SK-MEL-5 (cell line): ENCODE measurements at places on chromosomes 4 and X.
A peak's percentile ranks its signal among the peaks of the same experiment; 100 is the strongest.

- DNase-seq: no peak
Measured at GRCh38 chr4:121227341-121227792, 63.2 kb upstream of the TNIP3 start.

GRCh38 chr4:99362768-99363167 is 10.2 kb upstream of the ADH1C start:
- no peak for DNase-seq

DNA sequence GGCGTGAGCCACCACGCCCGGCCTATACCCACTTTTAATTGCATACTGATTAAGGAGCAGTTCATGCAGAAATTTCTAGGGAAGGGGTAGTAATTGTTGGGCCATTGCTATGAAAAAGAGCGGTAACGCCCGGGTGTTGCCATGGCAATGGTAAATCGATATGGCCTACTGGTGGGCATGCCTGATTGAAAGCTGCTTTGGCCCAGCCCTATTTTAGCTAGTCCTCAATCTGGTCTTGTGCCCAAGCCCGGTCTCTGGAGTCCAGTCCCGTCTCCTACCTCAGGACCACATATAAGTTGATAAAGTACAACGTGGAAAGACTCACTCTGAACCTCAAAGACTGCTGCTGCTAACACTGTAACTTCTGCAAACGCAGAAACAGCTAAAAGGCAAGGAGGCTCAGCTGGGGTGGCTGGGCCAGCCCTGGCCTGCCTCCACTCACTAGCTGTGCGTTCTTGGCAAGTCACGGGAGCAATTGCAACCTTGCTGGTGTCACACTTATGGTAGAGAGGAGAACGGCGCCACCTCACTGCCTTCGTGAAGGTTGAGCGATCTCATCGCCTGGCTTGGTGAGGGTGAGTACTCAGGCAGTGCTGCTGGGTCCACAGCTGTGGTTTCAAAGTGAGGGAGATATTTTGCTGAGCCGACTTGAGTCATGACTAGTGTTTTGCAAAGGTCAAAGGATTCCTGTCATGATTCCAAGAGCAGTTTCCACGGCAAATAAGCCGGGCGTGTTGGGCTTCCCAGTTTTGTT is 57.0 kb upstream of the GRPEL1 start:
- no peak for DNase-seq

DNA sequence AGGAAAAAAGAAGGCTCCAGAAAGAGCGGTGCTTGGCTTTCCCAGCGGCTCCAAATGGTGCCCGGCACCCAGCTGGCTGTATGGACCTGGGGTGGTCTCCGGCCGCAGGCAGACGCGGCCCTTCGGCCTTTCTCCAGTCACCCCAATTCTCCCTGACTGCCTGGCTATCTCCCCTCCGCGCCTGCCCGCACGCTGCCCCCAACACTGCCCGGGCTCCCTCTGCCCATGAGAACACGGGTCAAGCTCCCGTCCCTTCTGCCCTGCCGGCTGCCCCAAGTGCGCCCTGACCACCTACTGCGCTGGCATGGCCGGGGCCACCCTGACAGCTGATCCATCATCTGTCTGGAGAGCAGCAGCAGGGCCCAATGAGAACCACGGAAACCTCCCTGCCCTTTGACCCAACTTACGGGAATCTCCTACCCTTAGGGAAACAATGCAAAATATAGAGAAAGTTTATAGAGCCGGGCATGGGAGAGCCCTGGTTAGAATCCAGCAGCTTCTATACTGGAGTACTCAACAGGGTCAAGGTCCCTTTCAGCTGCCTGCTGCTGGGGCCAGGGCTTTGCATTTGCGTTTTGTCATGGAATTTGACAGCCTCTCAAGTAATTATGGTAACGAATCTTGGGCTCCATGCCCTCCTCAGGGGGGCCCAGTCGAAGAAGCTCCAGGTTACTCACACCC is 1.2 kb upstream of the FAM3A start:
- no peak for DNase-seq

- no peak for DNase-seq
Measured at GRCh38 chr4:38364383-38364963, 299.5 kb upstream of the KLF3 start.

GRCh38 chr4:91527056-91527455 is 776.7 kb upstream of the GRID2 start:
- DNase-seq: no peak

DNA sequence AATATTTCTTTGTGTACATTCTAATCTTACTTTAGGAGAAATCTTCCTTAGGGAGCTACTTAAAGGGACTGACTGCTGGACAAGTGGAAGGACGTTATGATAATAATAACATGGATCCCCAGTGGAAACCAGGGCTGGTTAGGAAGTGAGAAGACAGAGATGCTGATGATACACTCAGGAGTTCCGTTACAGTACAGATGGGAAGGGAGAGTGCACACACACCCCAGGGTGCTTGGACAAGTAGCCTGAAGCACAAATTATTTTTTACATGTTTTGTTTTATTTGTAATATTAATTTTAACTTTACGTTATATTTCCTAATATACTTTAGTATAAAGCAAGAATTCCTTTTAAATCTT is 84.1 kb downstream of the BMPR1B start:
- no peak for DNase-seq

DNA sequence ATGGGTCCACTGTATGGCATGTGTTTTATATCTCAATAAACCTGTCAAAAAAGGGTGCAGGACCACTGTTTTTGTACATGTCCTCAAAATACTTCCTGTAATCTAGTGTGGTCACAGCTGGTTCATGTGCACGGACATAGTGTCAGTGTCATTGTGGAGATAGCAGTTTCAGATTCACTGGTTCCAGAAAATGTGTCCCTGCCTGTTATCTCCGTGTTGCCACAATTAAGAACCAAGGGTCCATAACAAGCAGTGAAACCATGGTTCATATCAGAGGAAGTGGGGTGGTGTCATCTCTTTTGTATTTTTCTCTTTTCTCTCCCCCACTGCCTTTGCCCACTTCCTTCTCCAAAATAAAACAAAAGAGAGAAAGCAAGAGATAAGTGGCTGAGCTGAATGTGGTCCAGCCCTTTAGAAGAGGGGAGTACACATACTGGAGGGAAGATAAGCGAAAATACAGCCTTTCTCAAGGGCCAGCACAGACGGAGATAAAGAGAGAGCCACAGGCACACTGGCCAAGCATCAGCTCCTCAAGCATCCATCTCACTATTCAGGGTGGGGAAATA is 51.2 kb downstream of the TBL1X start:
- DNase-seq: no peak

GRCh38 chr4:64360664-64361398 is 48.4 kb downstream of the TECRL start:
- DNase-seq: no peak

- DNase-seq: no peak
Measured at GRCh38 chr4:71538528-71538927, 199.7 kb downstream of the SLC4A4 start.

DNA sequence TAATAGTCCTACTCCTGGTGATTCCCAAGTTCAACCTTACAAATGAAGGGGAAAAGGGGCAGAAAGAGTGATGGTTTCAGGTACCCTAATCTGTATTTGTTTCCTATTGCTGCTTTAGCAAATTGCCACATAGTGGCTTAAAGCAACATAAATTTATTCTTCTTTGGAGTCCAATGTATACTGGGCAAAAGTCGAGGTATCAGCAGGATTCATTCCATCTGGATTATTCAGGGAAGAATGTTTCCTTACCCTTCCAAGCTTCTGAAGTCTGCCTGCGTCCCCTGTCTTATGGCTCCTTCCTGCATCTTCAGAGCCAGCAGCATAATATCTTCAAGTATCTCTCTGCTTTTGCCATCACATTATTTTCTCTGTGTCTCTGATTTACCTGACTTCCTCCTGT is 10.3 kb upstream of the BST1 start:
- no peak for DNase-seq

- no peak for DNase-seq
Measured at GRCh38 chrX:19156186-19156585, 33.9 kb upstream of the ADGRG2 start.

DNA sequence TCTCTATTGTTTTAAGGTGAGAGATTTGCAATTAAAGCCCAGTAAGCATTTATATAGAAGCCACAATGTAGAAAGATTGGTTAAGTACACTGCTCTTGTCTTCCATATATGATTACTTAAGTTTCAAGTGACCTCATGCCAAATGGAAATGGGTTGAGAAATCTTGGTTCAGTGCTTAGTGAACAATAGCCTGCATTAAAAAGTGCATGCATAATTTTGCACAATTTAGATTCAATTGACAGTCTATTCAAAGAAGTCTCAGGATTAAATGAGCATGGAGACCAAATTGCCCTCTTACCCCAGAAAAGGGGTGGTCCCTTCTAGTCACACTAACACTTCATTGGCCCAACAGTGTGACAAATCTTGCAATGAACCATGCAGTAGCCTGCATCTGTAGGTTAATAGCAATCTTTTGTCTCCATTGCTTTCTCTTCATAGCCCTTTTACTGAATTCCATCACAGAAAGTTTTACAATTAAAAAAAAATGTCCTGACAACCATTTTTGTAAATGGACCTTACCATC is 93.6 kb downstream of the HHIP start:
- no peak for DNase-seq

DNA sequence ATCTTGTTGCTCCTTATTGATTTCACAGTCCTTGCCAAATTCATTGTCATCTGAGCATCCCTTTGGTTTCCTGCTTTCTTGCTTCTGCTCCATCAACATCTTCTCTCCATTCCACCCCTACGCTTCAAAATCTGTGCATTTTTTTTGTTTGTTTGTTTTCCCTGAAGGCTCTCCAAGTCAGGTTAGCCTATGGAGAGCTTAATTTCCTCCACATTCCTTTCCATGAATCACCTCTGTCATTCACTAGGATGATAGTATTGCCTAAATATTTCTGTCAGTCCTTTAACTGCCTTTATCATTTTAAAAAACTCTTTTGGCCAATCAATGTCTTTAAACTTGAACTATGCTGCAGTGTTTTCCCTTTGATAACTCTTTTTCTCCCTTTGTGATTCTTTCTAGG is 67.7 kb downstream of the PPARGC1A start:
- no peak for DNase-seq

- no peak for DNase-seq
Measured at GRCh38 chrX:118723376-118723775, 4.0 kb upstream of the IL13RA1 start.

- DNase-seq: no peak
Measured at GRCh38 chr4:168908093-168908492, 102.0 kb downstream of the CBR4 start.

GRCh38 chr4:106329041-106329618 is 12.8 kb downstream of the AIMP1 start:
- DNase-seq: peak; percentile 56

- DNase-seq: no peak
Measured at GRCh38 chr4:169103966-169104412, 93.9 kb upstream of the CBR4 start.

DNA sequence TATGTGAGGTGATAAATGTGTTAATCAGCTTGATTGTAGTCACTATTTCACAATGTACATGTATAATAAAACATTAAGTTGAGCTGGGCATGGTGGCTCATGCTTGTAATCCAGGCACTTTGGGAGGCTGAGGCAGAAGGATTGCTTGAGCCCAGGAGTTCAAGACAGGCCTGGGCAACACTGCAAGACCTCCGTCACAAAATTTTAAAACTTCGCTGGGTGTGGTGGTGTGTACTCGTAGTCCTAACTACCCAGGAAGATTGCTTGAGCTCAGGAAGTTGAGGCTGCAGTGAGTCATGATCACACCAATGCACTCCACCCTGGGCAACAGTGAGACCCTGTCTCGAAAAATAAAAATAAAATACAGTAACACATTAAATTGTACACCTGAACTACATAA is 20.1 kb downstream of the LYAR start:
- DNase-seq: no peak

GRCh38 chrX:12970691-12971202 is 4.2 kb upstream of the TMSB4X start:
- DNase-seq: peak; percentile 32

DNA sequence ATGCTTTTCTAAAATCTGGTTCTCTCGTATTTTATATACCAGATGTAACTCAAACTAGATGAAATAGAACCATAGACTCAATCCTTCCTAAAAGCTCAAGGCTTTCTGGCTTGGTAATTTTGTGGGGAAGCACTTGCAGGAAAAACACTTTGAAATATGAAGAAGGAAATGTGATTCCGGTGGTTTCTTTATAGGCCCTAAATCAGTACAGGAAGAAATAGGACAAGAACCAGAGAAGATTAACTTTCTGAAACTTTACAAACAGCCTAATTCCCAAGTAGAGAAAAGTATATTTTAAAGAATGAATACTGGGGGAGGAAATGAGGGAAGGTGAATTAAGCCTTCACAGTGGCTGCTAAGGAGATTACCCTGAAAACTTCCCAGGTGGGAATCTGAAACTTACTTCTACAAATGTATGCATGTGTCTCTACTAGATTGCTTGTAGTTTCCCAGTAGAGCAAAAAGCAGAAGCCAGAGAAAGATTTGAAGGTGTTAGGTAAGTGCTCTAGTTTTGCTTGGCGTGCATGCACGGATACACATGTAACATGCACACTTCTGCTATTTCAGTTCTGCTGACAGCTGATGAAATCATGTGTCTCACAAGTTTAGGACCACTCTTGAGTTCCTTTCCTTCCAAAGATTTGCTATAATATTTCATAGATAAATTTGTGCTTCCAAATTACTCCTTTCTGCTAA is 92.1 kb downstream of the AFF1 start:
- DNase-seq: no peak

- DNase-seq: no peak
Measured at GRCh38 chr4:185108669-185109068, 34.4 kb upstream of the SLC25A4 start.

GRCh38 chr4:182938205-182938645 is 21.0 kb upstream of the DCTD start:
- DNase-seq: peak; percentile 83

DNA sequence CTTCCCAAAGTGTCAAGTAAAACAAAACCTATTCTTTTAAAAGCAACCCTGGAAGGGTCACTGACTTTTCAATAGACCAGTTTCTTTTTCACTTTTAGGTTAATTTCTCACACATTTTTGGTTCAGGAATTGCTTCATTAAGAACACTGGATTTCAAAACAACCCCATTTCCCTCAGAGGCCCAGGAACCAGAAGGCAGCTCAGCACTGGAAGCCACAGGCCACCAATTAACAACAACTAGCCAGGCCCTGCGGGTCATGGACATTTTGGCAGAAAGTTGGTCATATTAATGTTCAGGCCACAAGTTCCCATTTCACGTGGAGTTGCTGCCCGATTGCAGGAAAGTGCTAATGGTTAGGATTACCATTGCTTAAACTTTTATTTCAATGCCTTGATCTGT is 39.8 kb downstream of the HAND2 start:
- no peak for DNase-seq

GRCh38 chrX:66634272-66634671 is 4.6 kb downstream of the EDA2R start:
- DNase-seq: no peak

DNA sequence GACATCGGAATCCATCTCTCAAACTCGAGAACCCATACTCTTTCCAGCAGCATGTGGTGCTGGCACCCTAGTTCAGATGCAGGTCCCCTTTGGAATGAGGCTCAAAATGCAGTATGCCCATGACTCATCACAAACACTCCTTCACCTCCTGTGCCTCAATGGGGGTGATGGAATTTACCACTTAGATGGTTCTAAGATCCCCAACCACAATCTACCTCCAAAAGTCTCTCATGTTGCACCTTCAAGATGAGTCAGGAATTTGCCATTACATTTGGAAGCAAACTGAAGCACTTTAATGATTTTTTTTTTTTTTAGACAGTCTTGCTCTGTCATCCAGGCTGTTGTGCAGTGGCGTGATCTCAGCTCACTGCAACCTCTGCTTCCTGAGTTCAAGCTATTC is 8.5 kb upstream of the MID1 start:
- no peak for DNase-seq

GRCh38 chr4:34534916-34535315 is 1709.4 kb downstream of the ARAP2 start:
- no peak for DNase-seq

GRCh38 chr4:118036336-118036735 is 2.0 kb downstream of the NDST3 start:
- DNase-seq: no peak
